ENCODE measurements at places on chromosomes 6 and 20.
A peak's percentile ranks its signal among the peaks of the same experiment; 100 is the strongest.

- H3K36me3 ChIP-seq: no peaks in the 10 kb centered on the region
- H3K4me1 ChIP-seq: no peaks in the 10 kb centered on the region
- no peak overlapping the region for H3K4me3 ChIP-seq
- DNase-seq: no peak
- no peak overlapping the region for H3K27ac ChIP-seq
- no peaks in the 10 kb centered on the region for H3K27me3 ChIP-seq
Measured at GRCh38 chr6:102501615-102502014, 1108.1 kb downstream of the GRIK2 start.

GRCh38 chr20:20547221-20547875 lies 165.1 kb downstream of the RALGAPA2 start:
- H3K4me1 ChIP-seq: peaks cover 38% of the 10 kb centered on the region
- DNase-seq: peak; percentile 98
- H3K27ac ChIP-seq: no peak overlapping the region
- H3K27me3 ChIP-seq: no peaks in the 10 kb centered on the region

DNA sequence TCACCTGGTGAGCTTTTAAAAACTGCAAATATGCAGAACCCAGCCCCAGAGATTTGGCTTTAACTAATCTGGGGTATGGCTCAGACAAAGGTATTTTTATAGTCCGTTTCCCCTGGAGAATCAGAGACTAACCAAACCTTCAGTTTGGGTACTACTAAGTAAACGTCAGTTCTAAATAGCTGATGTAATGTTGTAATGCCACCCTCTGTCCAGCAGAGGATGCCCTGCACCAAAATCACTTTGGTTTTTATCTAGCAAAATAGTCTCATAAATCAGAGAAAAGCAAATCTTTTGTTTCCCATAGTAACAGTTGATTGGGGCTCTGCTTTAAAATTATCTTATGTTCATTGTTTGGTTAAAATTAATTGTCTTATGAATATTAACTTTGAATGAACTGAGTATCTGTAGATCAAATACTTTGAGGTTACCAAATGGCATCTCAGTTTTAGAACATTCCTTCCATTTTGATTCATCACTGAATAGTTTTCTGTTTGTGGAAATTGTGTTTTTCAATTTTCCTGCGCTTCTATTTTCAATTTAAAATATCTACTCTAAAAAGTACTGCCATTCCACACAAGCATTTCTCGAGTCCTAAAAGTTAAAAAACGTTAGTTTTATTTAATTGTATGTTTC lies 278.3 kb upstream of the PLCB4 start:
- peak; percentile 44 for DNase-seq
- peaks cover 6% of the 10 kb centered on the region for H3K36me3 ChIP-seq
- H3K4me1 ChIP-seq: no peaks in the 10 kb centered on the region
- H3K27ac ChIP-seq: no peak overlapping the region

DNA sequence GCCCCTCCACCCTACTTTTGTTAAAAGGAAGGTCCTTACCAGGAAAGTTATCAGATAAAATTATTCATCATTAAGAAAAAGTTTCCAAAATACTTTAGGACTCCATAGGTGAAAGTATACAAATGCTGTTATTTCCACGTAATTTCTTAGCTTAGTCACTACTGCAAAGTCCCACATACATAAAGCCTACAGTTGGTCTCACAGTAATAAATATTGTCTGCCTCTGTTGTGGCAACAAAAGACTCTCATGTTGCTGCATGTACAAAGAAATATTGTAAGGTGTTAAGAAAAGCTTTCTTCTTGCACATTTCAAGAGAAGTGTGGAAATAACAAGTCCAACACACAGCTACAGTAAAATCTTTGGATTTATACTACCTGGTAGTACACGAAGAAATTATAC lies 102.4 kb upstream of the DST start:
- peaks cover 3% of the 10 kb centered on the region for H3K4me1 ChIP-seq
- no peak overlapping the region for H3K27ac ChIP-seq
- no peaks in the 10 kb centered on the region for H3K36me3 ChIP-seq
- no peak for DNase-seq
- H3K27me3 ChIP-seq: no peaks in the 10 kb centered on the region
- no peak overlapping the region for H3K4me3 ChIP-seq
